ENCODE measurements at places on chromosomes 7 and 10.

- no peak for DNase-seq
Measured at GRCh38 chr7:149791-150636, 42.4 kb upstream of the FAM20C start.

- no peak for DNase-seq
Measured at GRCh38 chr7:34121366-34121765, 216.0 kb downstream of the BMPER start.

DNA sequence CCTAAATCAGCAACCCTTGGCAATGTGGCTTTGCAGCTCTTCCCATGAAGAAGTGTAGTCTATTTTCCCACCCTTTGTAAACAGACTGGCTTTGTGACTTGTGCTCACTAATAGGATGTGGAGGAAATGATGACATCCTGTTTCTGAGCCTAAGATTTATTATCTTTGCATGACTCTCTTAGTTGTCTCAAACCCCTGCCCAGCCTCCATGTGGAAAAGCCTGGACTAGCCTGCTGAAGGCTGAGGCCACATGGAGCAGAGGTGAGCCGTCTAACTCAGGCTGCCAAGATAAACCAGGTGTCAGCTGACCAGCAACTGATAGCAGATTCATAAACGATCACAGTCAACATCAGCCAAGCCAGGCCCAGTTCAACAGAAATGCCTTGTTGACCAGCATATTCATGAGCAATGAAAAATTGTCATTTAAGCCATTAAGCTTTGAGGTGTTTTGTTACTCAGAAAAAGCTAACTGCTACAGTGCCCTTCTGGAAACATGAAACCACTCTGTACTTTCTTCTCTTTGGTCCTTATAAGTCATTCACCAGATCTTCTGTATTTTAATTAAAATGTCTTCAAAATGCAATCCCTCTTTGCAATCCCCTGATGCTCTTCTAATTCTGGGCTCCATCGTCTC, 586.3 kb upstream of the ANKRD30A start:
- no peak for DNase-seq

DNA sequence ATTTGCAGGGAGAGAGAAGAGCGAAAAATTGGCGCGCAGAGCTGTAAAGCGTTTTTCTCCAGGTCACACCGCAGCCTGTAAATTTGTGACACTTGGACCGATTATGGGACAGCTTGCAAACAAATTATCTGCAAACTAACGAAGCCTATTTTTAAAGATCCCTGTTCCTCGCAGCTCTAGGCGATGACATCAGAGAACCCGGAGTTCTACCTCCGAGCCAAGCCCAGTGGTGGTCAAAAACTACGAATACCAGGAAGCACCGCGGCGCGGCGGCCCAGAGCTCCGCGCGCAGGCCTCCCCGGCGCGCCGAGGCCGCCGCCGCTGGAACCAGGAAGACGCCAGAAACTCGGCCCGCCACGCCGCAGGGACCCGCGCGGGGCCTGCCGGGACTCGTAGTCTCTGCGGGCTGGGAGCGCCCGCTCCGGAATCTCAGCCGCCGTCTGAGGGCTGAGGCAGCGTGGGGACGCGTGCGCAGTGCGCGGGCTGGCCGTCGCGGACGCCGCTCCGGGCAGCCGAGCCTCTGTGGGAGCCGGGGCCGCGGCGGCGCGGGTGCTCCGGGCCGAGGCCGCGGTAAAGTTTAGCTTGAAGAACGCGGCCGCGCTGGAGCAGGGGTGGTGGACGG, at the start of gene PLEKHA1:
TSS of gene PLEKHA1 (plus strand) at position 472 of the 622 bp plus-strand sequence. CDS start 18,493 bp downstream, outside the sequence.
- peak; percentile 85 for DNase-seq

DNA sequence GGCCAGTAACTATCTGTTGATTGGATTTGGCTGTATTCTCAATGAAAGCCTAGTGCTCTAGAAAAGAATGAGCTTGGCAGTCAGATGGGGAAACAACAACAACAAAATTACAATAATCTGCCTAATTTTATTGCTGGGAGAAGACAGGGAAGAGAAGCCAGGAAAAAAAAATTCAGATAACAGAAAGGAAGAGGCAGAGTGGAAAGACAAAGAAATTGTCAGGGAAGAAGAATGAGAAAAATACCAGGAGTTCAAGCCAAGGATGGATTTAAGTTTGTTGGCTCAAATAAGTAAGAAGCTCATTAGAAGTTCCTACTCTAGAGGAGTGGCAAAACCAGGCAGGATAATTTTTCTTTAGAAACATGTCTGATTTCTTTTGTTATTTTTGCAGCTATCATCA, 45.9 kb upstream of the PRKG1 start:
- DNase-seq, result no peak

DNA sequence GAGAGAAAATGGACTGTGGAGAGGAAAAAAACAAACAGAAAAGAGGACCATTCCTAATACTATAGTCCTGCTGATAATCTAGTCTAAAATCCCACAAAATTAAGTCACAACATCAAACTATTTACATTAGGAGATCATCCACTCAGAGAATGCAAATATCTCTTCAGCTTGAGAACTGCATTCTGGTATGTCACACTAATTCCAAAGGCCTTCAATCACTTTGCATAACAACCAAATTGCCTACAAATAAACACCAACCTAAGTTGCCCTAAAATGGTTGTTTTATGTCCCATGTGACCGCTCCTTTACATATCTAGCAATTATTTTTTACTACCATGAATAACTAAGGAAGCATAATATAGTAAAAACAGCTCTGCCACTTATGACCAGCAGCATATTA, 264.3 kb downstream of the CACNA2D1 start:
- DNase-seq, result no peak

GRCh38 chr10:89076120-89076519, 85.5 kb downstream of the FAS start:
- no peak for DNase-seq

DNA sequence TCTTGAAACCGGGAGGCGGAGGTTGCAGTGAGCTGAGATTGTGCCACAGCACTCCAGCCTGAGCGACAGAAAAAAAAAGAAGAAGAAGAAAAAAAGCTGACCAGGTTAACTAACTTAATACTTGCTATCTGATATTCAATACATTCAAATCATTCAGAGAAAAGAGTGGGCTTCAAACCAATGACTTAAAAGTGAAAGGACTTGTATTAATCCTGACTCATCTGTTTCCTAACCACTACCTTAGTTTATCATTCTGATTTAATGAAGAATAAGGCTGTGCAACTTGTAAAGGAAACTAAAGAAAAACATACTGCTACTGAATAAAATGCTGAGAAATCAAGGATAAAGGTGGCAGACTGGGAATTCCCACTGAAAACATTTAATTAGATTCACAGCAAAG, 128.4 kb downstream of the NRBF2 start:
- no peak for DNase-seq

- no peak for DNase-seq
Measured at GRCh38 chr10:4687397-4687796, 138.6 kb upstream of the AKR1E2 start.

DNA sequence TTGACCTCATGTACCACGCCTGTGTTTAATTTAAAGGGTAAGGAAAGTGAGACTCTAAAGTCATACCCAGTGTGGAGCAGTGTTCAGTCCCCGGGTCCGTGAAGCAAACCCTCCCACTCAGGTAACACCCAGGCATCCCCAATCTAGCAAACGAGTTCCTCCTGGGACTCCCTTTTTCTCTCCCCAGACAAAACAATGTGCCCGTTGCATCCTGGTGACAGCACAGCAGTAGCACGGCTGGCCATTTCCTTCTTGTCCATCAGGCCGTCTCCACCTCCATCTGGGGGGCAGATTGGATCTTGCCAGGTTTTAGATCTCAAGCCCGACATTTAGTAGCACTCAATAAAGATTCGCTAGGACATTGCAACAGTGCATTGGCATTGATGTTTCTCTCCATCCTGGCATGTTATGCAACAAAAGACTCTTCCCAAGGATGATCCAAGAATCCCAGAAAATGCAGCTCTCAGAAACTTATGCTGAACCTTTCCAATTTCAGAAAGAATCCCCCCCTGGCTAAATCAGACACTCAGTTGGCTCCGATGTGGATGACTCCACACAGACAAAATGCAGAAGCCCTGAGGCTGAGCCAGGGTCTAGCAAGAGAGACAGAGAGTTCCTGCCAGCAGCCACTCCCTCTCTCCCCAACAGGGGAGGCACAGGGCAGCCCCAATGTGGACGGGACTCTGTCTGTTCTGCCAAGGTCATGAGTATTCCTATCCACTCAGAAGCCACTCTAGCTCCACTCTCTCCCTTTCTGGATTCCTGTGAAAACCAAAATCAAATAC, 274.5 kb upstream of the MGMT start:
- DNase-seq, result no peak

DNA sequence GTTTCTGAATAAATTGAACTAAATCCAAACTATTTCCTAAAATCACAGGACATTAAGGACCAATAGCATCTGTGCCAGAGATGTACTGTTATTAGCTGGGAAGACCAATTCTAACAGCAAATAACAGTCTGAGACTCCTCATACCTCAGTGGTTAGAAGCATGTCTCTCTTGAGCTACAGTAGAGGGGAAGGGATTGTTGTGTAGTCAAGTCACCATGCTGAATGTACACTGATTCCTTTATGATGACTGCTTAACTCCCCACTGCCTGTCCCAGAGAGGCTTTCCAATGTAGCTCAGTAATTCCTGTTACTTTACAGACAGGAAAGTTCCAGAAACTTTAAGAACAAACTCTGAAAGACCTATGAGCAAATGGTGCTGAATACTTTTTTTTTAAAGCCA, 13.9 kb downstream of the MEST start:
- no peak for DNase-seq

DNA sequence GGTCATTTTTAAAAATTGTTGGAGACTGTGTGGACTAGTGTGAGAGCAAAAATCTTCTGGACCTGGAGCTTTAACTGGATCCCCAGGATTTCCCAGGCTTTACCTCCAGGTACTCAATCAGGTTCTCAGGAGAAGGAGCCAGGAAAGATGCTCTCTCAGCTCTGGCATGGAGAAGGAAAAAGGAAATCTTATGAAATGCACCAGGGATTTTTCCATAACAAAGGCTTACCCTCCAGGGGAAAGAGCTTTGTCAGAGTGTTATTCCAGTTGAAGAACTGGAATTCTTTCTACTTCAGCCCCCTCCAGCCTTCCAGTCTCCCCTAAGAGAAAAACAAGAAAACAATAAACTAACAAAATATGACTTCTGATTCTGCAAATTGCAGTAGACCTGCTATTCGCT, 436.7 kb upstream of the ANKRD30A start:
- no peak for DNase-seq

- DNase-seq, result no peak
Measured at GRCh38 chr7:40977533-40977932, 725.4 kb downstream of the INHBA start.

DNA sequence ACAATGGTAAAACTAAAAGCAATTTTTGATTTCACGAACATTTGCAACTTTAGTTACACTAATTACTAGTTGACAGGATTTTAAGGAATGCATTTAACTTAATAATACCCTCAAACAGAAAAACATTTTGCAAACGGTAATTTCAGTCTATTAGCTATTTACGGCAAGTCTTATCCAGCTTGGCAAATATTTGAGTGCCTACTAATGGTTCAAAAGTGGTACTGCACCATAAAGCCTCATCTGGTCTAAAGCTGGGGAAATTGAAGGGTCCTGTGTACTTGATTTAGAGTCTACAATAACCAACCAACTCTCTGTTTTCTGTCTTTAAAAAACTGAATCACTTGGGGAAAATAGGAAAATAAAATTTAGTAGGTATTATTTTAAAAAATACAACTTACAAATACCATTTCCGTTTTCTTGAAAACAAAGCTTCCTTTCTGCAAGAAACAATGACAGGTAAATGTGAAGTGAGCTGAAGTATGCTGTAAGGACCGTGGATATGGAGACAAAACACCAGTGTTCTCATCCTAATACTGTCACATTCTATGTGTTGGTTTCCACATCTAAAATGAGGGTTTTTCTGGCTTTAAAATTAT, 142.3 kb downstream of the VPS50 start:
- DNase-seq, result no peak

DNA sequence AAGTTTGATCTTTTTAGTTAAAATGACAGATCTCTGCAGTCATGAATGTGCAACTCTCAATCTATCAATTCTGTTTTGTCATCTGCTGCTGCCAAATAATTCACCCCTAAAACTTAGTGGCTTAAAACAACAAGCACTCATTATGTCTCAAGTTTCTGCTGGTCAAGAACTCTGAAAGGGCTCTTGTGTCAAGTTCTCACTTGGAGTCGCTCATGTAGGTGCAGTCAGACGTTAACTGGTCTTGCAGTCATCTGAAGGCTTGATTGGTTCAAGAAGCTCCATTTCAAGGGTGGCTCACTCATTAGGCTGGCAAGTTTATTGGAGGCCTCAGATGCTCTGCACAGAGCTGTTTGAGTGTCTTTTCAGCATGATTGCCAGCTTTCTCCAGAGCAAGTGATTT, 28.5 kb upstream of the LRRC72 start:
- no peak for DNase-seq
